ENCODE measurements at places on chromosomes 2 and 18.

- DNase-seq = no peak
These were observed 326.2 kb upstream of the SMIM21 start for GRCh38 chr18:75753753-75754152.

- DNase-seq = no peak
These were observed 122.4 kb upstream of the SLC1A4 start for GRCh38 chr2:64866797-64867196.

DNA sequence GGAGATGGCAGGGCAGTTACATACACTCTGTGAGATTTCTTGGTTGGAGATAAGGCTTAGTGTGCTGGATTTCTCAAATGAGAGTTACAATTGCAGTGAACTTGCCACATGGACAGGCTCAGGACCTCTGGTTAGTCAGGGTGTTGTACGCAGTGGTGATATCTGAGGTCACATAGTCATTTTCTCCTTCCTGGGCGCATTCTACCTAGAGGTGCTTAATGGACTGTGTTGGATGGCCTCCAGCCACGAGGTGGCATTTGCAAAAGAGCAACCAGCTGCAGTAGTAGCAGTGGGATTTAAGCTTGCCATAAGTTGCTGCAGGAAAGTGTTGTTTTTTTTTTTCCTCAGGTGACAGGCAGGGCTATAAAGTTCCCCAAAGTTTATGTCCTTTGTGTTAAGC is 173.8 kb upstream of the TMEM200C start:
- DNase-seq = no peak

DNA sequence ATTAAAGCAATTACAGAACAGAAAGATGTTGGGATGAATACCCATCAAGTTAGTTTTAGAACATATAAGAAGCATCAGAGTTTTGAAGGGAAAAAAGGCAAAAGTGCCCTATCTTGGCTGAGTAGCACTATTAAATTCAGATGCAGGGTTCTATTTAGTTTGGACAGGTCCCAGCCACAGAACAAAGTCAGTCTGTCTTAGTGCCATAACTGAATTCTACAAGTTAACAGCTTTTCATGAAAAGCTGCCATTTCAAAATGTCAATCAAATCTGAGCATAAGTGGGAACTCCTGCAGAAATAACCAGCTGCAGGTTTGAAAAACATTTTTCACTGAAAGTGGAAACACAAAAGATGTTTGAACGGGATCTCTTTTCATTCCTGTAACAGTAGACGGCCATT is 160.4 kb downstream of the SRBD1 start:
- DNase-seq = no peak

GRCh38 chr2:61793389-61793836 is 60.4 kb downstream of the FAM161A start:
- DNase-seq = peak; percentile 17

DNA sequence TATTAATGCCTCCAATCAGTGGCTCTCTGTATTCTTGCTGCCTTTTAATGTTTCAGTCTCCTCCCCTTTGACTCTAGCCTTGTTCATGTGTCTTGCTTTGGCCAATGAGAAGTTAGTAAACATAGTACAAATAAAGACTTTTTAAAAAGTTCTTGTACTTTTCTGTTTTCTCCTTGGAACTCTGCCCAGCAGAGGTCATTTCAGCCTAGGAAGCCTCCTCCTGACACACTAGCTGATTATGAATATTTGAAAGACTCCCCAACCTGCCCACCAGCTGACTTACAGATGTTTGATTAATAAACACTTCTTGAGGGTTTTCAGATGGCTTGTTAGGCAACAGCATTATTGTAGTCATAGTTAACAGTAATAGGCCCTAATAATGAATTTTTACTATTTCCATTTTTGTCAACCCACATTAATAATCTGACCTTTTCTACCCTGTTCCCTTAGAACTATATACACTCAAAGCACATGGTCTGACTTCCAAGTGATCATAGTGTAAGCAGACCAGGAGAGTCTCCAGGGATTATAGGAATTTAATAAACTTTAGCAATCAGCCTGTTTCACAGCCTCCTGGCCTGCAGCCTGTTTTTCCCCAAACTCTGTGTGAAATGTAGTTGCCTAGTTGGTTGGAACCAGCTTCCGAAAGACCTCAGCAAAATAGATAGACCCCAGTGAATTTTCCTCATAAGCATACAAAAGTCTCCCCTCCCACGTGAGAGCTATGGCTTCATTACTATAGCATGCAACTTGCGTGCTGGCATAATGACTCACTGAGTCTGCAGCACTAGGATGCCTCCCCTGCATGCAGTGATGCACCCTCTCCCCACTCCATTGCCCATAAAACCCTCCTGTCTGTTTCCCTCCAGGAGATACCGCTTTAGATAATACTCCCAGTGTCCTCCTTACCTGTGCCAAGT is 670.7 kb upstream of the ZNF804A start:
- no peak for DNase-seq

GRCh38 chr18:66641056-66641455 is 37.2 kb upstream of the CDH19 start:
- no peak for DNase-seq

GRCh38 chr2:42072349-42073118 is 24.7 kb downstream of the PKDCC start:
- peak; percentile 67 for DNase-seq

GRCh38 chr2:18154812-18155211 is 276.3 kb downstream of the KCNS3 start:
- no peak for DNase-seq

DNA sequence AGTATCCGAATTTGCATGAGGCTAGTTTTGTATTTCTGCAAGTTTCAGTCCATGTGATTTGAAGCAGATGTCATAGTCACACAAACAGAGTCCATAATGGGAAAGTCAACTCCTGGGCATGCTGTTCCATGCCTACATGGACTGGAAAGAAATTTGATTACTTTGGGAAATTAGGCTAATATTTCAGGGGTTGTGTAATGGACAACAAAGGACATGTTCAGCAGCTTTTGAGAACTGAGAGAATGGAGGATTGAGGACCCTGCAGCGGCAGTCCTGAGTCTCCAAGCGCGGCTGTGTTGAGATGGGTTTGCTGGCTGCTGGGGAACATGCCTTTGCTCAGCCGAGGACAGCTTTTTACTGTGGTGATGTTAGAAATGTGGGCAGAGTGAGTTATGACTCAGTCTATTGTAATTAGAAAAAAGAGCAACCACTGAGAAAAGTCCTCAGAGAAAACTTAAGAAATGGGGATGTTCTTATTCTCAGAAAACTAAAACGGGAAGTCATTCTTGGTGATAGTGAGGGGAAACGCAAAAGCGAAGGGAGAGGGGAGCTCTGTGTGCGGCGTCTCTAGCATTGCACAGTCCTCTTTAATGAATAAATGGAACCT is 149.2 kb downstream of the FAM210A start:
- DNase-seq = no peak

GRCh38 chr2:241456546-241456945 is 51.8 kb downstream of the STK25 start:
- no peak for DNase-seq

DNA sequence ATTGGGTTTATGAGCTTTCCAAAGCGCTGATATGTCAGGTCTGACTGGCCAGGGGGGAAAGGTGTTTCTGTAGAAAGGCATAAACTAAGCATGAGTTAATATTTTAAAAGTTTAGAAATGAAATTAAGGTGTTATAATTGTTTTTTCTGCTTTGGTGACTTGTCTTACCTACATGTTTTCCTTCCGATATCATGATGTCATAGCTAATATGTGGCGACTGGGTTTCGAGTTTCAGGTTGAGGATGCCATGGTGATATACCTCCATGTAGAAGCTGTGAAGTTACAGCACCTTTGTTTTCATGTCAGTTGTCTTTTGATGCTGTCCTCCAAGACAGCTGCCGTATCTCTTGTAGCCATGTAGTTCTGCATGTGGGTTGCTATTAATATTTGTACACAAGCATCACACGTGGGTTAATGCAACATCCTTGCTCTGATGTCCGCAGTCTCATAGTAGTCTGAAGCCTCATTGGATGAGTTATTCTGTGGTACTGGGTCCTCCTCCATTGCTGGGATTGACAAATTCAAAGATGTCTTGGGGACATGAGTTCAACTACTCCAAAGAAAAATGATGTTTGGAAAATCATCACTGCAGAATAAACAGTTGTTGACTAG is 230.6 kb downstream of the PRKCE start:
- no peak for DNase-seq

GRCh38 chr2:46118656-46119371 is 178.4 kb upstream of the EPAS1 start:
- DNase-seq = no peak

DNA sequence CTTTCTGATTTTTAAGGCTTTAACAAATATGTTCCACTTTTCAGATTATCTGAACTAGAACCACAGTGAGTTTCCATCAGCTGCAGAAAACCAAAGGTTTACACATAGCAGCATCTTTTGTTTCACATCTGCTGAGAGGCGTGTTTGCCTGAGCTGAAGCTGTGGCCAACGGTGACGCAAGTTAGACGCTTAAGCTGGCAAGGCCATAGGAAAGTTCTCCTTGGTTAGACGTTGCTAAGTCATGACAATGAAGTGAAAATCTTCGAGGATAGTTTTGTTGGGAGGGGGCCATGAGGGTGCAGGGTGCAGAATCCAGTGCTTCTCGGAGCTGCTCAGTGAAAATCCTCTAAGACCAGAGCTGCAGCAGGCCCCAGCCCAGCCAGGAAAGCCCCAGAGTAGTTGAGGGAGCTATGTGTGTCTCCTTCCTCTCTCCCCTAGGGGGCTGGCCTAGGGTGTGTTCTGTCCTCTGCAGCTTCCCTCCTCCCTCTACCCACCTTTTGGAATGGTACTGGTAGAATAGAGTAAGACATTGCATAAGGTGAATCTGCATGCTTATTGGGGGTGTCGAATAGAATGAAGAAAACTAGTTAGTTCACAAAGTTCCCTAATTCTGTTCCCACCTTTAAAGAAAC is 105.4 kb downstream of the FHOD3 start:
- DNase-seq = no peak

DNA sequence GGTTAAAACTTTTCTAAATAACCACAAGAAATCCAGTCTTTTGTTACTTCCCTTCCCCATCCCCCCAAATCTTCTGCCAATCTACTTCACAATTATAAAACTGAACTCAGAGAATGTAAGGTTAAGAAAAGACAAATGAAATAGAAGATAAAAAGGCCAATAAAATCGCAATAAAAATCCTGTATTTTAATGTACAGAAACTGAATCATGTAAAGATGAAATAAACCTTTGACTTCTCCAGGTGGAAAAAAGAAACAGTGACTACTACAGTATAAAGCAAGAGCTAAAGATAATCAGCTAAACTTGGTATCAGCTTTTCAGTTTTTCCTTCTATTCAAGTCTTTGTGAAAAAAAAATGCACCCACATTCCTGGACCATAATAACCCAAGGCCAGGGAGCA is 1.7 kb downstream of the SYT4 start:
- DNase-seq = no peak

DNA sequence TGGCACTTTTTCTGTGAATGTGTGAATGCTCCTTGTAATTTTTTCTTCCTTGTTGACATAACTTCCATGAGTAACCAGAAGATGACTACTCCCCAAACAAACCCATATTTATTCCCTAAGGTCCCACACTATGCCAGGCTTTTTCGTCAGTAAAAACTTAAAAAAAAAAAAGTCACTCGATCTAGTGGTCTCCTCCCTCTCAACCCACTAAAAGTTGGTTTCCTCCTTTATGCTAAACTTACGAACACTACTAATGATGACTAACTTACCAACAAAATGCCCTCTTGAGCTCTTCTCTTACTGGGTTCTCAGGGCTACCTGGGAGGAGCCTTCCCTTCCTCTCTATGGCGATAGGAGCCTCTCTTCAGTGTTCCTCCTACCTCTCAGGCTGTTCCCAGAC is 18.2 kb downstream of the ACVR1 start:
- DNase-seq = no peak

DNA sequence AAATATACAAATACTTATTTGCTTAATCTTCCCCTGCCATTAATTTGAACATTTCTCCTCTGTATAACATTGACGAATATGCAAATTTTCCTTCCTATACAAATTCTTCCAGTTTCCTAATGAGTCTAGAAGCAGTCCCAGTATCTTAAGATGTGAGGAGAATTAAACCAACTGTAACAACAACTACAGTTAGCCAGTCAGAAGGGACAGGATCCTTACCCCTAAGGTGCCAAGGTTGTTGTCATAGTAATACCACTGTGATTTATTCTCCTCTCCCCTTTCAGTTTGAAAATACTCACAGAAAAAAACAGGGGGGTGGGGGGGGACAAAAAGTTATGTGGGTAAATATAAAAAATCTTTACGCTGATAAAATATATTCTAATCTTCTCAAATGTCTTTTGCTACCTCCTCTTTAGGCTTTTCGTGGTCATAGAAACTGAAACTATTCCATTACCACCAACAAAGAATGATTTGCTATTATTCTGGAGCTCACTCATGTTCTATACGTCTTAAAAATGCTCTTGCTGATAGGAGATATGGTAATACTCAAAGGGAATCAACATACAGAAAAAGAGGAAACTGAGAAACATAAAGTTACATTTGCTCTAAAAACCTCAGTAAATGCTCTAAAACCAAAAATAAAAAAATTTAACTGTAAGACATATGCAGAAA is 107.6 kb downstream of the MEMO1 start:
- no peak for DNase-seq

DNA sequence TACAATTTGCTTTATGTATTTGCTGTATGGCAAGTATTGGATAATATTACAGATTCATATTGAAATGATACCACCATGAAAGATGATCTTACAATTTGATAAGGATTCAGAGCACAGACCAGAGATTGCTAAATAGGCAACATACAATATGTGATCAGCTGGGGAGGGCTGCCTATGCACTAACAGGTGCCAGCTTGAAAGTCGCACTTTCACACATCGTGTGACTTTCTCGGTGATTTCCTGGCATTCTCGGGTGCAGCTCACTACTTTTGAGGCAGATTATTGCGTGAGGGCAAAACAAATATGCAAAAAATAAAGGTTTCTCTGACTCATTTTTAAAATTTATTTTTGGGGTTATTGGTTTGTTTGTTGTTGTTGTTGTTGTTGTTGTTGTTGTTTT is 36.0 kb downstream of the RBMS1 start:
- DNase-seq = no peak

GRCh38 chr18:51731070-51731469 is 533.6 kb upstream of the MEX3C start:
- DNase-seq = no peak

- DNase-seq = no peak
These were observed 117.6 kb upstream of the SPATS2L start for GRCh38 chr2:200188876-200189275.

- peak; percentile 49 for DNase-seq
These were observed 17.8 kb downstream of the SMAD7 start for GRCh38 chr18:48932822-48933510.

DNA sequence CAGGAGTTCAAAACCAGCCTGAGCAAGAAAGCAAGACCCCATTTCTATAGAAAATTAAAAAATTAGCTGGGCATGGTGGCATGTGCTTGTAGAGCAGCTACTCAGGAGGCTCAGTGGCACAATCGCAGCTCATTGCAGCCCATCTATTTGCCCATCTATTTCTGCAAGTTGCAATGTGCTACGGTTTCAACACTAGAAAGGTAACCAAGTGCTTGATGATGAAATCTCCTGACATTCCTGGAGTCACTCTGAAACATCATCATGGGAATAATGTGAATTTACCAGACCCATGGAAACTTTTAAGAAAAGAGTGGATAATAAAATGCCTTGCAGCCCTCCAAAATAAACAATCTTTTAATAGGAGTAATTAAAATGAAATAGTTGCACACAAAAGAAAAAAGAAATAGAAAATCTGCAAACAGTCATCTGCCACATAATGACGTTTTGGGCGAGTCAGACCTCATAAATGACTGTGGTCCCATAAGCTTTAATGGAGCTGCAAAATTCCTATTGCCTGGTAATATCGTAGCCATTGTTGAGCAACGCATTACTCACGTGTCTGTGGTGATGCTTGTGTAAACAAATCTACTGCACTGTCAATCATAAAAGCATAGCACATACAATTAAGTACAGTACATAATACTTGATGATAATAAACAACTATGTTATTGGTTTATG is 46.6 kb upstream of the AMMECR1L start:
- DNase-seq = no peak

Measured in CMK (cell line).